ENCODE measurements at places on chromosomes 3 and 15. TPM values are rescaled to one million over a fixed set of nuclear protein-coding genes. Genes with fewer than 3 reads are reported as not detected.

GRCh38 chr15:57146506-57147201 lies 228.2 kb downstream of the TCF12 start:
- H3K27ac ChIP-seq = no peak overlapping the region
- H3K4me3 ChIP-seq = no peak overlapping the region
- no peak for DNase-seq
- H3K36me3 ChIP-seq = no peaks in the 10 kb centered on the region

A4GNT gene
- polyA plus RNA-seq = 1.2 TPM

DNA sequence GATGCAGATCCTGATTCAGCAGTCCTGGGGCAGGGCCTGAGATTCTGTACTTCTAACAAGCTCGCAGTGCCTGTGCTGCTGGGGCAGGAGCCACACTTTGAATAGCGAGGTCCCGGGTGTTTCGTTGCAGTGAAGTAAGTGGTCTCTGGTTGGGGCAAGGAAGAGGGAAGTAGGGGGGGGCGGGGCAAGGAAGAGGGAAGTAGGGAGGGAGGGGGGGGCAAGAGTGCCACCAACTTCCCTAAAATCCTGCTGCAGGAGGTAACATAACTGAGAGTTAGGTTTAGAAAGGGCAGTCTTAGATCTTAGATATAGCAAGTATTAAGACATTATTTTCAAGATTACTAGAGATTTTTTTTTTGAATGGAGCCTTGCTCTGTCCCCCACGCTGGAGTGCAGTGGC lies 35.5 kb downstream of the CRTAP start:
- H3K4me3 ChIP-seq = no peak overlapping the region
- no peaks in the 10 kb centered on the region for H3K36me3 ChIP-seq
- H3K4me1 ChIP-seq = no peaks in the 10 kb centered on the region
- DNase-seq = no peak

DNA sequence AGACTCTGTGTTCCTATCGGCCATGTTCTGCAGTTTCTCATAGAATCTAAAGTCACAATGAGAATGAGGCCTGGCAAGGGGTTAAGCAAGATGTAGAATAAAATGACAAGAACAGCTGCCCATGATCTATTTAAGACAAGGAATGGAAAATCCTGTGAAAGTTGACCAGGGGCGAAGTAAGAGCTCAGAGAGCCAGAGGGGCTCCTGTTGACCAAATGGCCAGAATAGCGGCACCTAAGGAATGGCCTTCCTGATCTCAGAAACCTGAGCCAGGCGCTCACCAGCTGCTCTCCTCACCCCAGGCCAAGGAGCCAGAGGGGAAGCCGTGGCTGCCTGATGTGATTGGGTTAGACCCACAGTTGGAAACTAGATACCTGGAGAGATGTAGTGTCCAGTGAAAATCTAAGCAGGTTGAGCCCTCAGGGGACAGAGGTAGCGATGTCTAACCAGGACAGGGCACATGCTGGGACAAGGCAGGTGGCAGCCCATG lies 106.1 kb upstream of the NDN start:
- H3K27me3 ChIP-seq = no peaks in the 10 kb centered on the region
- no peak overlapping the region for H3K4me3 ChIP-seq
- DNase-seq = no peak
- no peaks in the 10 kb centered on the region for H3K36me3 ChIP-seq

DNA sequence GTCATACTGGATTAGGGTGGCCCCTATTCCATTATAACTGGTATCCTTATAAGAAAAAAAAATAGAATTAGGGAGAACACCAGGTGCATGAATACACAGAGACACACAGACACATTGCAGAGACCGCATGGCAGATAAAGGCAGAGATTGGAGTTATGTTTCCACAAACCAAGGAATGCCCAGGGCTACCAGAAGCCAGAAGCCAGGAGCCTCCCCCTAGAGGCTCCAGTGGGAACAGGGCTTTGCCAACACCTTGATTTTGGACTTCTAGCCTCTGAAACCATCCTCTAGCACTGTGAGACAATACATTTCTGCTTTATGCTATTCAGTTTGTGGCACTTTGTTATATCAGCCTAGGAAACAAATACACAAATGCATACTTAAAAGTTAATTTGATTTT lies 10.4 kb downstream of the GOLM2 start:
- H3K27me3 ChIP-seq = no peaks in the 10 kb centered on the region
- no peak for DNase-seq
- peaks cover 15% of the 10 kb centered on the region for H3K4me1 ChIP-seq
- H3K4me3 ChIP-seq = no peak overlapping the region
- no peak overlapping the region for H3K27ac ChIP-seq

DNA sequence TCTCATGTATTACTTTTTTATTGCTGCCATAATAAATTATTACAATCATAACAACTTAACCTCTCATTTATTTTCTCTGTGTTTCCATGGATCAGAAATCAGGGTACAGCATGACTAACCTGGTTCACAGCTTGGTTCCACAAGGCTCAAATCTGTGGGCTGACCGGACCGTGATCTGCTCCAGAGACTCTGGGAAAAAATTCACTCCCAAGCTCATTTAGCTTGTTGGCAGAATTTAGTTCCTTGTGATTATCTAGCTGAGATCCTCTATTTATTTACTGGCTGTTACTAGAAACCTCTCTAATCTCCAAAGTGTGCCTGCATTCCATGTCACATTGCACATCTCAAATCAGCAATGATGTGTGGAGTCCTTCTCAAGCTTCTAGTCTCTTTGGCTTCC lies 386.6 kb downstream of the DIPK2A start:
- DNase-seq = no peak
- no peaks in the 10 kb centered on the region for H3K36me3 ChIP-seq
- H3K27me3 ChIP-seq = no peaks in the 10 kb centered on the region

GRCh38 chr3:5188419-5189221 lies 1.1 kb downstream of the EDEM1 start:
- DNase-seq = peak; percentile 59
- peak overlapping the region; percentile 93 for H3K4me3 ChIP-seq
- peak overlapping the region; percentile 95 for H3K27ac ChIP-seq
- no peaks in the 10 kb centered on the region for H3K4me1 ChIP-seq
